Omental fat pad (tissue), 4 donors: ENCODE measurements at places on chromosomes 1 and 21. TPM values are rescaled to one million over a fixed set of nuclear protein-coding genes. Genes with fewer than 3 reads are reported as not detected.

The LCE3E gene
- not detected for total RNA-seq

The KPRP gene
- not detected for total RNA-seq

The TMCC2 gene
- 4.9 TPM for total RNA-seq

The TRIM67 gene
- not detected for total RNA-seq

The MRPL24 gene
- 68.1 TPM for total RNA-seq

The RXFP4 gene
- total RNA-seq: not detected

DNA sequence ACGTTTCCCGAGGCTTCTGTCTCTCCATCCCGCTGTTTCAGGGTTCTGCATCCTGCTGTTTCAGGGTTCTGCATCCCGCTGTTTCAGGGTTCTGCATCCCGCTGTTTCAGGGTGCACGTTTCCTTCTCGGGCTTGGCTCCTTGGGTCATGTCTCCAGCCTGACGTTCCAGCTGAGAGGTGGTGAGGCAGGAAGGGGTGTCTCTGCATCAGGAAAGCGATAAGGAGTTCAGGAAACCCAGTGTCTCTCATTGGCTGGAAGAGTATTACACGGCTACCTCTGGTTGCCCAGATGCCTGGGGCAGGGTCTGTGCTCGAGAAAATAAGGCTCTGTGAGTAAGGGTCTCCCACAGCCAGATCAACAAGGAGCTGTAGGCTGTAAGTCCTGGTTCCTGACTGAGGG, 21.1 kb downstream of the ADARB1 start:
- no peak for DNase-seq

DNA sequence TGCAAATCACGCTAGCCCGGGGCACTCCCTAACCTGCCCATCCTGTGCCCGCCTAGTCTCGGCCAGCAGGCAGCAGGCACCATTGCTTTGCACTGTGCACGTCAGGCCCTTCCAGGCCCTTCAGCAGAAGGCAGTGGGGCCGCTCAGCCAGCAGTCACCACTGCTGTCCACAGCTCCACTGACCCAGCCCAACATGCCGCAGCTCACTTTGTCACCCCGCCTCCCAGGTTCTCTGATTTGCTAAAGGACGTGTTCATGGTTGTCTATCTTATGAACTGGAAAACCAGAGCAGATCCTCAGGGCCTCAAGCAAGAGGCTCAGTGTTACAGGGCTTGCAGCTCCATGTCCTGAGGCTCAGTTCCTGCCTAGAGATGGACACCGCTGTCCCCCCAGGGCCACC, 14.2 kb upstream of the SPOCD1 start:
- no peak for DNase-seq

DNA sequence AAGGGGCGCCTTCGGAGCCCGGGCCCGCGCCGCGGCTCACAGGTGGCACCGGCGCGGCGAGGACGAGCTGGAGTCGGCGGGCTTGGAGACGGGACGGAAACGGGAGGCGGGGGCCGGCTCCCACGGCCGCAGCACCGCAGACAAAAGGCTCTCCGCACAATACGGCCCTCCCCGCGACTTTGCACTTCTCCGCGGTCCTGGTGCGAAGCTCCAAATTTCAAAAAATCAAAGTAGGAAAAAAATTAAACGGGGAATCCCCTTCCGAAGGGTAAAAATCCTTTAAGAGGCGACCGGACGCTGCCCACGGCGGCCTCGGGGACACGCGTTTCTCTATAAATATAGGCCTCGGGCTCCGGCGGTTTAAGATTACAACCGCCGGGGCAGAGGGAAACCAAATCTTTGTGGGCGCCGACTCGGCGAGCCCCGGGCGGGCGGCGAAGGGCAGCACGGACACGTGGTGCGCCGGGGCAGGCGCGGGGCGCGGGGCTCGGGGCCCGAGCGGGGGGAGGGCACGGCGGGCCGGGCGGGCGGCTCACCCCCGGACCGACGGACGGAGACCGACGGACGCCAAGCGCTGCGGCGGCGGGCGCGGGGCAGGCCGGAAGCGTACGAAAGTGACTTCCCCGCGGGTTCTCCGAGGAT, 453 bp downstream of the PABPC4 start:
- DNase-seq: no peak

- DNase-seq: no peak
Observed at GRCh38 chr1:117685936-117686806, 80.3 kb downstream of the TENT5C start.

GRCh38 chr21:38843379-38843778, 37.6 kb downstream of the ETS2 start:
- no peak for DNase-seq
